ENCODE measurements at places on chromosomes 1 and 21.

GRCh38 chr1:161330346-161330745 is 16.2 kb downstream of the SDHC start:
- no peak for DNase-seq
- no peak overlapping the region for H3K4me3 ChIP-seq
- no peaks in the 10 kb centered on the region for H3K4me1 ChIP-seq

- no peak overlapping the region for H3K27ac ChIP-seq
- no peaks in the 10 kb centered on the region for H3K27me3 ChIP-seq
- no peak for DNase-seq
Measured at GRCh38 chr1:215595231-215595630, 28.1 kb downstream of the KCTD3 start.

- H3K4me3 ChIP-seq: no peak overlapping the region
- no peaks in the 10 kb centered on the region for H3K4me1 ChIP-seq
- H3K27ac ChIP-seq: no peak overlapping the region
- no peak for DNase-seq
- peaks cover 12% of the 10 kb centered on the region for H3K36me3 ChIP-seq
- H3K27me3 ChIP-seq: no peaks in the 10 kb centered on the region
Measured at GRCh38 chr1:36134505-36135329, 9.7 kb upstream of the COL8A2 start.

DNA sequence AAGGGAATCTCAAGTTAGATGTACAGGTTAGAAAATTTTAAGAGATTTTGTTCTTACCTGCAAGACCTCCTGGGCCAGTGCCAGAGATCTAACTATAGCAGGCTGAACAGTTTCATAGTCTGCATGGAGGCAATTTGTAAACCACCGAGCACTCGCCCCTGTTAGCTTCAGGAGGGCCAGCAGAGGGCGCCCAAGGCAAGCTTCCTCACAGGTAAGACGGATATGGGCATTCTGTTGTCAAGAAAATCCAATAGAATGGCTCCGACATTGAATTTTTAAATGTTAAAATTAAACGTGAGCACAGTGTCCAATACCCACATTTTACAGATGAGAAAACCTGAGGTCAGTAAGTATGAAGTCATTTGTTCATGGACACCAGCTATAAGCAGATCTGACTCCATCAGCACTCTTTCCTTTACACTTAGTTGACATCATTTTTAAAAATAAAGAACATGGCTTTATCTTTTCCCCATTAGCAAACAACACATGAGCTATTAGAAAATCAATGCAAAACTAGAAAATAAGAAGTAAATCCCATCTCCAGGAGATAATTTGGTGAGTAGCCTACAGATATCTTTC is 2.2 kb downstream of the REG4 start:
- H3K4me3 ChIP-seq: no peak overlapping the region
- peaks cover 4% of the 10 kb centered on the region for H3K27me3 ChIP-seq
- H3K27ac ChIP-seq: no peak overlapping the region
- H3K36me3 ChIP-seq: no peaks in the 10 kb centered on the region
- no peaks in the 10 kb centered on the region for H3K4me1 ChIP-seq

- no peak overlapping the region for H3K27ac ChIP-seq
- H3K4me3 ChIP-seq: no peak overlapping the region
- DNase-seq: no peak
- no peaks in the 10 kb centered on the region for H3K4me1 ChIP-seq
- H3K27me3 ChIP-seq: no peaks in the 10 kb centered on the region
Measured at GRCh38 chr1:7526867-7527732, 244.0 kb upstream of the VAMP3 start.

- H3K36me3 ChIP-seq: no peaks in the 10 kb centered on the region
- peaks cover 7% of the 10 kb centered on the region for H3K4me1 ChIP-seq
- no peak overlapping the region for H3K27ac ChIP-seq
Measured at GRCh38 chr1:16724718-16725438, 15.4 kb upstream of the RNU1-4 start.
